Dermis microvascular lymphatic vessel endothelial cell (primary cell): ENCODE measurements at places on chromosomes 2 and 18. TPM values are rescaled to one million over a fixed set of nuclear protein-coding genes. Genes with fewer than 3 reads are reported as not detected.

The MEP1B gene
- not detected in 2 replicates for total RNA-seq

The GRHL1 gene
- 0.26 and 0.76 TPM in 2 replicates for total RNA-seq

The MROH2A gene
- total RNA-seq = not detected in 2 replicates

The DYSF gene
- 47.2 and 85.9 TPM in 2 replicates for total RNA-seq
